ENCODE measurements at places on chromosomes 1 and 21. TPM values are rescaled to one million over a fixed set of nuclear protein-coding genes. Genes with fewer than 3 reads are reported as not detected.

Gene BLACAT1
- polyA plus RNA-seq: 1.3 TPM

Gene SAMSN1
- polyA plus RNA-seq: 135 TPM

Gene NPPA
- polyA plus RNA-seq: not detected

Gene LCE6A
- polyA plus RNA-seq: not detected

Gene RNPC3
- polyA plus RNA-seq: 25.0 TPM

Gene TMPRSS2
- polyA plus RNA-seq: not detected

Gene SPRR2G
- polyA plus RNA-seq: not detected

Gene KCNH1
- polyA plus RNA-seq: not detected

Gene RNASEL
- polyA plus RNA-seq: 5.1 TPM

Gene TRPM2
- 0.82 TPM for polyA plus RNA-seq

Gene MYBPH
- not detected for polyA plus RNA-seq

Gene LRRC8B
- polyA plus RNA-seq: 10.5 TPM

Gene SELENBP1
- polyA plus RNA-seq: 47.1 TPM

Gene LAMC1
- polyA plus RNA-seq: not detected

Gene HSPB7
- not detected for polyA plus RNA-seq

Gene GUCA2B
- polyA plus RNA-seq: not detected

Gene SLC39A1
- 76.1 TPM for polyA plus RNA-seq

Gene HHIPL2
- polyA plus RNA-seq: 1.1 TPM

Gene FAM131C
- polyA plus RNA-seq: 0.29 TPM

Gene BTBD19
- polyA plus RNA-seq: 1.9 TPM

Gene ZC3H11A
- polyA plus RNA-seq: 91.6 TPM

Gene FAM78B
- polyA plus RNA-seq: 0.33 TPM

Gene SLC25A34
- polyA plus RNA-seq: 0.57 TPM

Gene ANGPTL1
- not detected for polyA plus RNA-seq

Gene CCDC27
- not detected for polyA plus RNA-seq

Gene SSR2
- 277 TPM for polyA plus RNA-seq

Gene LUZP1
- 6.8 TPM for polyA plus RNA-seq

Gene ZNF593OS
- polyA plus RNA-seq: not detected

Gene LY9
- not detected for polyA plus RNA-seq

Gene ACP6
- 1.4 TPM for polyA plus RNA-seq

Gene RIPK4
- polyA plus RNA-seq: not detected

Gene GSTM4
- polyA plus RNA-seq: 46.2 TPM

Gene CLDN17
- not detected for polyA plus RNA-seq

Gene FAM167B
- polyA plus RNA-seq: not detected

Gene MAST2
- 27.5 TPM for polyA plus RNA-seq

Gene TAS1R1
- not detected for polyA plus RNA-seq

Gene C4BPB
- polyA plus RNA-seq: not detected

Gene ZNF687
- 12.8 TPM for polyA plus RNA-seq

Gene LRRC38
- not detected for polyA plus RNA-seq

Gene GNAT2
- polyA plus RNA-seq: 0.07 TPM

Gene TNFRSF1B
- polyA plus RNA-seq: 43.7 TPM

Gene CD1B
- not detected for polyA plus RNA-seq

Gene C2CD4D
- not detected for polyA plus RNA-seq

Gene KLF17
- not detected for polyA plus RNA-seq
